ENCODE measurements at places on chromosomes 5 and 9.

GRCh38 chr5:10424124-10424731 lies 17.5 kb upstream of the ROPN1L start:
- peaks cover 5% of the 10 kb centered on the region for H3K4me1 ChIP-seq
- H3K36me3 ChIP-seq: peaks cover 39% of the 10 kb centered on the region
- no peaks in the 10 kb centered on the region for H3K27me3 ChIP-seq
- H3K4me3 ChIP-seq: no peak overlapping the region

- no peak overlapping the region for H3K4me3 ChIP-seq
- no peak overlapping the region for H3K27ac ChIP-seq
- H3K4me1 ChIP-seq: no peaks in the 10 kb centered on the region
- no peaks in the 10 kb centered on the region for H3K36me3 ChIP-seq
- DNase-seq: no peak
- H3K27me3 ChIP-seq: no peaks in the 10 kb centered on the region
Observed at GRCh38 chr9:104882566-104882965, 45.4 kb downstream of the ABCA1 start.

DNA sequence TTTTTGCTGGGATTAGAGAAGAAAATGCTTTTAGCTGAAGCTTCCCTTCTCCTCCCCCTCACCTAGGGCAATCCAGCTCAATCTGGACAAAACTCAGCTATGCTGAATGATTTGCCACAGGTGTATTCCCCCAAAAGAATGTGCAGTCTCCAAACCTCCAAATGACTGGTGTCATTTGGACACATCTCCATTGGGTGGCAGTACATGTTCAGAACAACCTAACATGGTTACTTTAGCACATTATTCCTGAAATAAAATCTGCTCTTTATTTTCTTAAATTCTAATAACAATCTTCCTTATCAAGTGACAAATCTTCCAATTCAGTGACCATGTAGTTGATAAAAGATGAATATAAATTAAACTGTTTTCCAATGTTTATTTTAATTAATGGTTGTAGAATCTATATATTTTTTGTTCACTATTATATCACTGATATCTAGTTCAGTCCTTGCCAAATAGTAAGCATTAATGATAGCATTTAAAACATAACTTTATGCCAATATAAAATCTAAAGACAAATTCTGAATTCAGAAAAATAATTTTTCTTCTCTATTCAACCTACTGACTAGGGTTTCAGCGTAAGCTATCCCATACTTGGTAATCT lies 61.3 kb upstream of the MOCS2 start:
- no peak overlapping the region for H3K27ac ChIP-seq
- no peak for DNase-seq
- H3K4me3 ChIP-seq: no peak overlapping the region
- H3K4me1 ChIP-seq: no peaks in the 10 kb centered on the region

- no peak overlapping the region for H3K4me3 ChIP-seq
- H3K27me3 ChIP-seq: no peaks in the 10 kb centered on the region
- no peaks in the 10 kb centered on the region for H3K36me3 ChIP-seq
Observed at GRCh38 chr9:93906195-93906880, 48.8 kb downstream of the BARX1 start.

- H3K4me3 ChIP-seq: no peak overlapping the region
- no peak for DNase-seq
- no peak overlapping the region for H3K27ac ChIP-seq
- peaks cover 12% of the 10 kb centered on the region for H3K36me3 ChIP-seq
- no peaks in the 10 kb centered on the region for H3K4me1 ChIP-seq
Observed at GRCh38 chr5:112869948-112870347, 8.9 kb downstream of the SRP19 start.

GRCh38 chr5:14946815-14947620 lies 75.4 kb upstream of the ANKH start:
- no peaks in the 10 kb centered on the region for H3K27me3 ChIP-seq
- H3K36me3 ChIP-seq: no peaks in the 10 kb centered on the region
- no peak overlapping the region for H3K4me3 ChIP-seq

- H3K4me1 ChIP-seq: peaks cover 28% of the 10 kb centered on the region
- H3K36me3 ChIP-seq: peaks cover 8% of the 10 kb centered on the region
- no peak for DNase-seq
- no peak overlapping the region for H3K4me3 ChIP-seq
- H3K27me3 ChIP-seq: no peaks in the 10 kb centered on the region
Observed at GRCh38 chr5:159182691-159183090, 26.7 kb downstream of the RNF145 start.
